A673 (cell line): ENCODE measurements at places on chromosomes 6 and 20.
A peak's percentile ranks its signal among the peaks of the same experiment; 100 is the strongest.

DNA sequence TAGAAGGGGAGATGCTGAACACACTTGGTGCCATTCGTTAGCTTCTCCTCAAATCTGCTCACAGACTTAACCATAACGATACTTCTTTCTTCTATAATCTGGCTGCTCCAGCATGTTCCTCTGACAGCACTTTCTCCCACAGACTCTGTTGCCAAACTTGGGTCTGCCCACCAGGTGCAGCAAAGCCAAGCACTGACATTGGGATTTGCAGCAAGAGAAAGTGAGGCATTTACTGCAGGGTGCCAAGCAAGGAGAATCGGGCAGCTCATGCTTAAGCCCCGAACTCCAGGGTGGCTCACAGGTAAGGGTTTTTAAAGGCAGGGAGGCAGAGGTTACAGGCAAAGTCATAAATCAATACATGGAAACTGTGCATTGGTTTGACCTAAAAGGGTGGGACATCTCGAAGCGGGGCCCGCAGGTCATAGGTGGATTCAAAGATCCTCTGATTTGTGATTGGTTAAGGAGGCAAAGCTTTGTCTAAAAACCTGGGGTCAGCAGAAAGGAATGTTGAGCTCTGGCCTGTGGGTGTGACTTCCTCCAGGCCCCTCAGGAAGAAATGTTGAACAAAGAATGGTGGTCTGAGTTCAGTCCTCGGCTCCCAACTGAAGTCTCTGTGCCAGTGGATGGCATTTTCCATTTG is 25.1 kb upstream of the PNPLA1 start:
- DNase-seq = no peak

DNA sequence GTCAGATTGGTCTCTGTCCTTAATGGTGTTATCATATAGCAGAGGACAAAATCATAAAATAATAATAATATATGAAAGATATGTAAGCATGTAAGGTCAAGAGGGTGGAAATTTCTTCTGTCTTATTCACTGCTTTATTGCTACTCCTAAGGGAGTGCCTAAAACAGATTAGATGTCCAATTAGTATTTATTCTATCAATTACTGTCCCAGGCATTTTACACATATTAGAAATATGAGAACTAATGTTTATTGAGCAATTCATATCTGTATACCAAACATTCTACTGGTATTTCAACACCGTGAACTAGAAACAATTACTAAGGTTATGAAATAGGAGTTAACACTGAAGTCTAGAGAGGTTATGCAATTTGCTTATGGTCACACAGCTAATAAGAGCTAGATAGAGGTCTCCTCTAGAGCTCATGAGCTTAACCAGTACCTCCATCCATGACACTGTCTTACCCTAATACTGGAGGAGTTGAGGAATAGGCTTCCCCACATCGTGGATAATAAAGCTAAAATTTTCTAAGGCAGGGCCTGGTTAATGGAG is 302.3 kb downstream of the PLCB1 start:
- no peak for DNase-seq

- no peak for DNase-seq
Observed at GRCh38 chr20:21356386-21356785, 40.9 kb downstream of the NKX2-4 start.

DNA sequence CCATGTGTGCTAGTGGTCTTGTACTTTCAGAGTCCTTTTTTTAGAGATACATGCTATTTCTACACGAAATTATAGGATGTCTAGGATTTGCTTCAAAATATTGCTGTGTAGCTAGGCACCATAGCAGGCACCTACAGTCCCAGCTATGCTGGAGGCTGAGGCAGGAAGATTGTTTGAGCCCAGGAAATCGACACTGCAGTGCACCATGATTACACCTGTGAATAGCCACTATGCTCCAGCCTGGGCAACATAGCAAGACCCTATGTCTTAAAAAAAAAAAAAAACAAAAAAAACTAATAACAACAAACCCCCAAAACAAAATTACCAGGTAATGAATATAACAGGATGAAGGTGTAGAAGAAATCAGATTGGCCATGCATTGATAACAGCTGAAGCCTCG is 121.7 kb downstream of the NFATC2 start:
- DNase-seq = no peak

DNA sequence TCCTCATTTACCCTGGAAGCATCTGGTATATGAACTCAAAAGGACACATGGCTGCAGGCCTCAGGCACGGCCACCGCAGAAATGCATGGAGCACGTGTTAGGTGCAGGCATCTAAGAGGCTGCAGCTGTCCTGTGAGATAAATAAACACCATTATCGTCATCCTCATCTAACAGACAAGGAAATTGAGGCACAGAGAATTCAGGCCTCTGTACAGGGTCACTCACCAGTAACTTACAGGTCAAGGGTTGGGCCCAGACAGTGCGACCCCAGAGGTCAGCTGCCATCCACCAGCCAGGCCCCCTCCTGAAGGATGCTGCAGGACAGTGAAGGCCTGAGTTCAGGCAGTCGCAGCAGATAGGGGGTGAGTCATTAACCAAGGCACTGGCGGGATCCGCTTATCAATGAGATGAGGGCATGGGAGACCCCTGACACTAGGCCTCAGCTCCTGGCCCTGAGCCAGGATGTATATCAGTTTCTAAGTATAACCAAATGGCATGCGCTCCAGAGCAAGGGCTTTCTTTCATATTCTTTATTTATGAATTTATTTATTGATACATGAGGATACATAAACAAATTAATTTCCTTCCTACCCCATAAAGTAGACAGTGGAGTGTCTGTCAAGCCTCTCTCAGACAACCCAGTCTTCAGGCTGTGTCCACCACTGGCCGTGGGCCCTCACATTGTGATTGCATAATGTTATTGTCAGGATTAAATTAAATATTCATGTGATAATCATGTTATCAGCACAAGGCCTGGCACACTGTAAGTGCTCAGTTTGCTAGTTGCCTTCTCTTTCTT is 316.9 kb downstream of the QKI start:
- DNase-seq = no peak

- peak; percentile 56 for DNase-seq
Observed at GRCh38 chr20:8757146-8757545, 311.7 kb upstream of the PLCB4 start.

DNA sequence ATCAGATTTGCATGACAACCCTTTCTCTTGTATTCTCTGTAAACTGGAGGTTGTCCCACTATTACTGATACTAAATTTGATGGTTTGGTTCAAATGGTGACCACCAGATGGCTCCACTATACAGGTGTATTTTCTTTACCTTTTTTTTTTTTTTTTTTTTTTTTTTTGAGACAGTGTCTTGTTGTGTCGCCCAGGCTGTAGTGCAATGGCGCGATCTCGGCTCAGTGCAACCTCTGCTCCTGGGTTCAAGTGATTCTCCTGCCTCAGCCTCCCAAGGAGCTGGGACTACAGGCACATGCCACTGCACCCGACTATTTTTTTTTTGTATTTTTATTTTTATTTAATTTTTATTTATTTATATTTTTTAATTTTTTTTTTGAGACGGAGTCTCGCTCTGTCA is 6.6 kb upstream of the WTAP start:
- no peak for DNase-seq

DNA sequence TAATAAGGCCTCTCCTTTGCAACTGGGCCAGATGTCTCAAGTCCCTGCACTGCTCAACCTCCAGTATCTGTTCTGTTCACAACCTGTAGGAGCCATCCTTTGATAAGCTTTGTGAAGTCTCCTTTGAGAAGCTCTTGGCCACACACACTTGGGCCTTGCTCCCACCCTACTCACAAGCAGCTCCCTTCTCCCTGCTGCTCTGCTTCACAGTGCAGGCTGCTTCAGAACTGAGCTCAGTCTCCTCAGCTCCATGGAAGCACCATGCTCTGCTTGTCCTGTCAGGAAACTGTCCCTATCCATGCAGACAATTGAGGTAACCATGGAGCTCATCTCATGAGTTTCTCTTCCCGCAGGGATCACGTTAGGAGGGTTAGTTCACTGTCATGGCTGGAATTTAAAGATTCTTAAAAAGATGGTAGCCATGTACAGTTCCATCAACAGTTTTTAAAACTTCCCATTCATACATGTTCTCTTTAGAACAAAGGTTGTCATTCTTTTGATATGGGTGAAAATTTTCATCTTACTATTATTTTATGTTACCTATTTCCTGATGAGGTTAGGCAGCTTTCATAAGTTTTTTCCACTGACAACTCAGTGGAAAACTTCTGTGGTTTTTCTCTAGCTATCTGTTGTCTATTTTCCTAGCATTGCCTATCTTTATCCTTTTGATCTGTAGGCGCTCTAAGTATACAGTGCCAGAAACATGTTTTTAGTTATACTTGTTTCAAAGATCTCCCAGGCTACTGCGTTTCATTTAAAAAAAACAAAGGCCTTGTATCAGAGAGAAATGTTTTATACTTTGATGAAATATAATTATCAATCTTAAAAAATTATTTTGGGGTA is 62.6 kb downstream of the AK9 start:
- no peak for DNase-seq

GRCh38 chr20:17326096-17326495 is 99.3 kb downstream of the PCSK2 start:
- DNase-seq = no peak

- DNase-seq = no peak
Observed at GRCh38 chr20:48690888-48691287, 136.9 kb downstream of the PREX1 start.
